Activated T-helper 9 cell treated with anti-CD3 and anti-CD28 coated beads, Interleukin-2, amount 50 U/mL, for 16 hours (primary cell): ENCODE measurements at places on chromosomes 12 and 14.

- DNase-seq: no peak
These were observed 6.9 kb upstream of the MED13L start for GRCh38 chr12:116284396-116284795.

DNA sequence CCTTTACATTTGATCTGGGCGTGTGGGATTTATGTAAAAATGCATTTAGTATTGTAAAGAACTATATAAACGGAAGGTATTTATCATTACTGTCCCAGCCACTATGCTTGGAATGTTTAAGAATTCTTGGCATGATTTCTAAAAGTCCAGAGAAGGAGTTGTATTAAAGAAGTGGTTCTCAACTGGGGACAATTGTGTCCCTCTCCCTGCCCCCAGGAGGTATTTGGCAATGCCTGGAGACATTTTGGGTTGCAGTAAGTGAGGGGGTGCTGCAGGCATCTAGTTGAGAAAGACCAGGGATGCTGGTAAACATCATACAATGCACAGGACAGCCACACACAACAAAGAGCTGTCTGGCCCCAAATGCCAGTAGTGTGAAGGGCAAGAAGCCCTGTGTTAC lies 7.2 kb downstream of the SLC38A1 start:
- no peak for DNase-seq

DNA sequence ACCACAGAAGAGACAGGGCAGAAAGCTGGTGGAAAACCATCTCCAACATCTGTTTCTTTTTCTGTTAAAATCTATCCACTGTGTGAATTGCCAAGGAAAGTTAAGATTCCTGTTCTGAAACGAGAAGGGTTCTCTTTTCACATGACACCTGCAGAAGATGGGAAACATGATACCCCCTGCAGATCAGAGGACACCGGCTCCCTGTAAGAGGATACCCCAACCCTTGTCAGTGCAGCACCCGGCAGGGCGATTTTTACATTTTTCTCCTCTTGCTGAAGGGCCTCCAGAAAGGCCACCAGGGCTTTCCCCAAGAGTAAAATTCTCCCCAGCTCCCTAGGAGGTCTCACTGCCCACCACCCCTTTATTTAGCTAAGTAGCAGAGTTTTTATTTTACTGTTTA lies 48.2 kb downstream of the DPF3 start:
- no peak for DNase-seq

GRCh38 chr14:104432611-104433231 lies 146.8 kb upstream of the C14orf180 start:
- DNase-seq: no peak

GRCh38 chr14:94494085-94494484 lies 15.2 kb downstream of the SERPINA12 start:
- DNase-seq: no peak

- DNase-seq: no peak
These were observed 41.5 kb downstream of the KIF21A start for GRCh38 chr12:39401459-39401858.

GRCh38 chr12:76010732-76011458 lies 20.7 kb downstream of the PHLDA1 start:
- DNase-seq: no peak

DNA sequence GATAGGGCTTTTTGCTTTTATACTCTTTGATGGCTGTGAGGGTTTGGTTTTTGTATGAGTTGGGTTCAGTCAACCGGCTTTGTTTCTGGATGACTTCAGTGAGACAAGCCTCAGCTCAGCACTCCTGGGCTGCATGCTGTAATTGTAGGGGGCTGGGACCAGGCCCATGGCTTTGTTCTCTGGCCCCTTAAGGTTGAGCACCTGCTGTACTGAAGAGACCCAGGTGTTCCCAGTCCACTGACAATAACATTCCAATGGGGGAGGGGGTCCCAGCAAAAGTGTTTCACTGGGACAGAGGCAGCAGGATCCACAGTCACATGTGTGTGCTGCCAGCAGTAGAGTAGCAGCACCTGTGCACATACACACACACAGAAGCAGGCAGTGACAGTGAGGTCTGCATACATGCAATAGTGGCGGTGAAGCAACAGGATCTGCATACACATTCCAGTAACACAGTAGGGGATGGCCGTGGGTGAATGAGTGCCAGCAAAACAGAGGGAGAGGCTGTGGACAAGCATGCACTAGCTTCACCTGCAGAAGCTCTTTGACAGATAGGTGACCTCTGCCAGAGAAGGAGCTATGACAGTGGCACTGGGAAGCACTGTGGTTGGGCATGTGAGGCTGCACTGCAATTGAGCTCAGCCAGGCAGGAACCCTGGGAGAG lies 240.4 kb downstream of the ASCL1 start:
- DNase-seq: no peak

DNA sequence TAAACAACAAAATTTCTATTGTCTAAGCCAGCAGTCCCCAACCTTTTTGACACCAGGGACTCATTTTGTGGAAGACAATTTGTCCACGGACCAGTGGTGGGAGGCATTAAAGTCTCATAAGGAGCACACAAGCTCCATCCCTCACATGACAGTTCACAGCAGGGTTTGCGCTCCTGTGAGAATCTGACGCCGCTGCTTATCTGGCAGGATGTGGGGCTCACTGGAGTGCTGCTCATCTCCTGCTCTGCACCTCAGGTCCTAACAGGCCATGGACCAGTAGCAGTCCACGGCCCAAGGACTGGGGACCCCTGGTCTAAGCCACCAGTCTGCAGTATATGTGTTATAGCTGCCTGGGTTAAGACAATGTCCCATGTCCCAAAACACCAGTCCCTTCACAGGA lies 27.2 kb downstream of the VCPKMT start:
- DNase-seq: no peak

DNA sequence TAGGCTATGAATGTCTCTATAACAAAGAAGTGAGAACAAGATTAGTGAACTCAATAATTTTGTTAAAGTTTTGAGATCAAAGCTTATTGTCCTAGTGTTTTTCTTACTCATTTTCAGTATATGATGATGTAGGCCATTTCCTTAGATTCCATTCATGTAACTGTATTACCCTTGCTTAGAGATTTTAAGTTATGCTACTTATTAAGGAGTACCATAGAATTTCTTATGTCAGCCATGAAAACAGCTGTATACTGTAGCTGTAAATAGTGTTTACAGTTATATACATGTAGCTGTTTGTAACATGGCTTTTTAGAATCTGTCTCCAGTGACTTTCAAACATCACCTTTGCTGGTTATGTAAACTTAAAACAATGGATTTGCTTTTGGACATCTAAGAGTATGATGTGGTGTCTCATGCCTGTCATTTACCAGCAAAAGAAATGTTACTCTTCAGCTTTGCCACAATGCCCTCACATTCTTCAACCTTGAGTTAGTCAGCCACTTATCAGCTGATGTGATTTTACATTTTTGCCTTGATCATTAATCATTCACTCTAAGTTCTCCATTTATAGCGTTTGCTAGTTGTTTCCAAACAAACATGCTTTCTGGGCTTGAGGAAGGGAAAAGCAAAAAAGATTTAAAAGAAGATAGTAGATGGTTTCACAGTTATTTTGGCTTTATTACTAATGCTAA lies 55.5 kb downstream of the SLC16A7 start:
- no peak for DNase-seq

- DNase-seq: no peak
These were observed 3.4 kb downstream of the DHH start for GRCh38 chr12:49091056-49091835.

DNA sequence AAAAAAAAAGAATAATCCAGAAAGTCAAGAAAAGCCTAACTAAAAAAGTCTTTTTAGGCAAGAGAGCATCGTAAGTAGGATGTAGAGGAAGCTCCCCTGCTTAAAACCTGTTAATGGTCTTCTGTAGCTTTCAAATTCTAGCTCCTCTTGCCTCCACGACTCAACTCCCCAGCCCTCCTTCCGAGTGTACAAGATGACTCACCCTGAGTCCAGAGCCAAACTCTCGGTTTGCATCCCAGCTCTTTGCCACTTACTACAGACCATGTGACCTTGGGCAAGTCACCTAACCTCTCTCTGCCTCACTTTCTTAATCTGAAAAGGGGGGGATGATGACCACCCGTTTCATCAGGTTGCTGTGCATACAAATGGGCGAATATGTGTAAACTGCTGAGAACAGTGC lies 460.4 kb downstream of the DPF3 start:
- DNase-seq: no peak

- no peak for DNase-seq
These were observed 10.6 kb downstream of the TMED10 start for GRCh38 chr14:75165586-75166391.

DNA sequence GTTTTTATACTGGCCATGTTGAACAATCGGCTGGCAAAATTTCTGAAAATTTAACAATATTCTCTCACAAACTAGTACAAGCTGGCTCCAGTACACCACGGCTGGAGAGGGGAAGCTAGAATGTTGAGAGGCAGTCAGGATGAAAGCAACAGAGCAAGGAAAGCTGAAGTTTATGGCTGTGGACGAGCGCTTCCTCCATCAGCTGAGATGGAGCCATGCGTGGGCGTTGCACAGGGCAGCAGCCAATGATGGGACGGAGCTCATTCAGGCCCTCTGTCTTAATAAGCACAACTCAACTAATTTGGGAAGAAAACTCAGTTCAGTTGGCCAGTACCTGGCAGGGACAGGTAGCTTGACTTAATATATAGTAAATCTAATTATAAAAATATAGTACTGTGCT lies 14.1 kb upstream of the DCP1B start:
- no peak for DNase-seq

DNA sequence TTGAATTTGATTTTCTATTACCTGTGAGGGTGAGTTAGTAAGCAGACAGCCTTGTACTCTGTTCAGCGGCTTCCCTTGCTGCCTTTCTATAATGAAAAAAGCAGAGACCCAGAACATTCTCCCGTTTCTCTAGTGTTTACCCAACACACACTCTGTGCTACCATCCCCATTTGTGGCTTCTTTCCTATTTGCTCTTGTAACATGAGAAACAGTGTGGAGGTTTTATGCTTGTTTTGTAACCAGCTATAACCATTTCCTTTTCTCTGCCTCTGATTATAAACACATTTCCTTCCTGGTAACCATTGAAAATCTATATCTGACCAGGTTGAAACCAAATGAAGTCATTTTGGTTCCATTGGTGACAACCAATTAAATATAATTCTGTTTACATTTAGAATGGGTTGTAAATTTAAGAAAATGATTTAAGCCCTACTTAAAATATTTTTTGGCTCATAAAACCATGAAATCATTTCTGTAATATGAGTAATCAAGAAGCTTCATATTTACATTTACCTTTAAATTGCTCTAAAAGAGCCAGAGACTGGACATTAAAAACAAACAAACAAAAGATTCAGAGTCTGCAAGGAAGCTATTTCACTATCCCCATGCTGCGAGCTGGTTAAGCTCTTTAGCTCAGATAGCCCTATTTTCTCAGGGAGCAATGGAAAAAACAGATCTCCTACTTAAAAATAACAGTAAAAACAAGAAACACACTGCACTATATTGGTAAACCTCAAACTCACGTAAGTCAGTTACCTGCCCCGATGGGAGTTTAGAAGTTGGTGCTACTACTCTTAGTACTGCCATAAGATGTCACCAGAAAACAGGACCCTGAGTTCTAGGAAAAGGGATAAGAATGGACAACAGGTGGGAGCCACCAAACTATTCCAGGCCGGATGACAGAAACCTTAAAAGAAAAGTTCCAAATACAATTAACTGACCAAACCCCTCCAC lies 206.5 kb upstream of the EEA1 start:
- no peak for DNase-seq

- no peak for DNase-seq
These were observed 35.7 kb upstream of the TMEM263 start for GRCh38 chr12:106919910-106920544.

GRCh38 chr14:31207287-31207754 lies 272 bp downstream of the HECTD1 start:
- no peak for DNase-seq

DNA sequence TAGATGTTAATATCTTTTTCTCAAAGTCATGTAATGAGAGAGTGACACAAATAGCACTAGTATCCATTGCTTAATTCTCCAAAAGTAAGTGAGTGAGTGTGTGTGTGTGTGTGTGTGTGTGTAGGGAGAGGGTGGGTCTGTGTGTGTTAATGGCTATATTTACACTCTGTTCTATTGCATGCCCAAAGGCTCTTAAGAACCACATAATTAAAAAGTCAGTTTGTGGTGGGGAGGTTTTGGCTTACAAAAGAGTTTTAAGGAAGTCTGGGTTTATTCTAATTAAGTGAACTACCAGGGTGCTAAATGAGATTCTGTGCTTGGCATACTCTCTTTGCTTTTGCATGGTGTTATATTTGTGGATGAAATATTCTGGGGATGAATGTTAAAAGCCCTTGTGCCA lies 1897.6 kb upstream of the FLRT2 start:
- DNase-seq: no peak

DNA sequence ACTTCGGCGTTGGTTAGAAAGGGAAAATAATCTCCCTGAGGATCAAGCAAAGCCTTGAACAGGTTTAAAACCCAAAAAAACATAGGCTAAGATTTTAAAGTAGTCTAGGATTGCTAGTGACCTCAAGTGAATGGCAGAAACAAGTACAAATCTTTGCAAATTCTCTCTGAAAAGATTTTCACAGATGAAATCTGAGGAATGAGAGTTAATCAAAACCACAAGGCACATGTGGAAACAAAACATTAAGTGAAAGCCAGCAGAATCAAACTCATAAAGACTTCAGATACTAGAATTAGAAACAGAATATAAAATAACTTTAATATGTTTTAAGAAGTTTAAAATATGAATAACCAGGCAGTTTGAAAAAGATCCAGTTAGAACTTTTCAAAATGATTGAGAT lies 52.2 kb upstream of the CFL2 start:
- DNase-seq: no peak

GRCh38 chr12:46500673-46501072 lies 128.1 kb upstream of the SLC38A2 start:
- no peak for DNase-seq

DNA sequence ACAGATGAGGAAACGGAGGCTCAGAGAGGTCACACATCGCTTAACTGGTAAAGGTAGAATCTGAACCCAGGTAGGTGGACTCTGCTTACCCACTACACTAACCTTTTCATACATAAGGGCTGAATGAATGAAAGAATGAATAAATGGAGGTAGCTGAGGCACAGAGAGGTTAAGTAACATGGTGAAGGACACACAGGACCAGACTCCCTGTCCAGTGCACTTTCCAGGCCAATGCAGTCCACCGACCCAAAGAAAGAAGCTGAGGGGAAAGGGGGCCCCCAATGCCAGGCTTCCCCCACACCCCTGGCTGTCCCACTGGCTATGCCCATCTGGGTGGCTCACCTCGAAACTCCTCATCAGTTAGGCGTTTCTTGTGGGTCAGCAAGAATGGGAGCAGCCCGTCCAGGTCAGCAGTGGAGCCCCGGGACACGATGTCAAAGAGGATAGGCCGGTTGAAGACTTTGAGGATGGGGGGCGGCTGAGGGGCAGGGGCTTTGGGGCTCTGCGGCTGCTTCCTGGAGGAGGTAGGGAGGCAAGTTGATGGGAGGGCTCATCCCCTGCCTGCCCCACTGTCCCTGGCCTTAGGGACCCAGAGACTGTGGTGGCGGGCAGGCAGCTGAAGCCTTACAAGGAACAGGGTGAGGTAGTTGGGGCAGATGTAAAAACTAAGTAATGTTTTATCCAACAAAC lies 25.1 kb downstream of the TRPV4 start:
- DNase-seq: no peak

DNA sequence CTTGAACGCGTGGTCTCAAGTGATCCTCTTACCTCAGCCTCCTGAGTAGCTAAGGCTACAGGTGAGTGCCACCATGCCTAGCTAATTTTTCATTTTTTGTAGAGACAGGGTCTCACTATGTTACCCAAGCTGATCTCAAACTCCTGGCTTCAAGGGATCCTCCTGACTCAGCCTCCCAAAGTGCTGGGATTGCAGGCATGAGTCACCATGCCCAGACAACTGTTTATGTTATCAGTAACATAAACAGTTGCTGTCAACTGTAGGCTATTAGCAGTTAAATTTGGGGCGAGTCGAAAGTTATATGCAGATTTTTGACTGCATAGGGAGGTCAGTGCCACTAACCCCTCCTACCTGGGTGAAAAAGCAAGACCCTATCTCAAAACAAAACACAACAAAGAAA lies 26.2 kb upstream of the LRRK2 start:
- DNase-seq: no peak
